GM23248 (cell line): ENCODE measurements at places on chromosomes 12 and 14.
A peak's percentile ranks its signal among the peaks of the same experiment; 100 is the strongest.

- DNase-seq: no peak
Measured at GRCh38 chr12:118760623-118761022, 220.7 kb upstream of the SRRM4 start.

DNA sequence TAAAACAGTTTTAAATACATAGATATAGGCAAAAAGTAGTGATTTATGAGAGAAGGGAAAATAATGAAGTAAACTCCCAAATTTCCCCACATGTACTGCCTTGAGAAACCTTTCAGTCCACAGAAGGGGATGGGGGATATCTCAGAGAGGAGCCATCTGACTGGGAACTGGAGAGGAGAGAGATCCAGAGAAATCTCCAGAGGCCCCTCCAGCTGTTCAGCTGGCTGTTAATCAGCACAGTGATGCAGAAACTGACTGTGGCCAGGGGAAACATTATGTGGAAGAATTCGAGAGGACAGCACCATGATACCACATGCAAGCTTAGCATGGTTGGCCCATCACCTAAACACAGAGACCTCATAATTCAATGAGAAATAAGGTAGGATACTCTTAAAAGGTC is 1165.9 kb upstream of the TMEM132C start:
- no peak for DNase-seq

DNA sequence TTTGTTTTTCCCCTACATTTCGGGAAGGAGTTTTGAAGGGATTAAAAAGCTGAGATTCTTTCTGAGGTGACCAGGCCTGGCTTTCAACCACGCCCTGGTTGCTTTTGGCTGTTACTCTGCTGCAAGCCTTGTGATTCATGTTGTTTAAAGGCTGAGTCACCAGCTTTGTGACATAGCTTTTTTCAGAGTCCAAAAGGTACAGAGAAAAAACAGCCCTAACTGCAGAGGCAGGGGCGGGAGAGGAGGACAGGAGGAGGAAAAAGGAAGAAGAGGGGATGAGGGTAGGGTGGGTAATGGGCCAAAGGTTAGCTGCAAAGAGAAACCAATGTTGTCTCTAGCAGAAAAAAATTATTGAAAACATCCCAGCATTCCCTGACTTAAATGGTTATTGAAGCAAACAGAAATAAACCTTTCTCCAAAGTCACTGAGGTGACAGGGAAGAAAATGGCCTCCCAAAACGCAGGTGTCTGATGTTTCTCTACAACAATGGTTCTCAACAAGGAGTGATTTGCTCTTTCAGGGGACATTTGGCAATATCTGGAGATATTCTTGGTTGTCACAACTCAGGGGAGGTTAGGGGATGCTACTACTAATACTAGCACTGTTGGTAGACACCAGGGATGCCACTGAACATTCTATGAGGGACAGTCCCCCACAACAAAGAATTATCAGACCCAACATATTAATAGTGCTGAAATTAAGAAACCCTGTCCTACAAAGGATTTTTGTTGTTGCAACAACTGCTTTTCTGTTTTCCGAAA is 2.1 kb upstream of the UBC start:
- peak; percentile 99 for DNase-seq

GRCh38 chr12:77372026-77372425 is 306.7 kb upstream of the E2F7 start:
- peak; percentile 8 for DNase-seq

- DNase-seq: no peak
Measured at GRCh38 chr12:117080661-117081144, 18.5 kb downstream of the TESC start.

- no peak for DNase-seq
Measured at GRCh38 chr14:53622447-53622846, 334.2 kb downstream of the BMP4 start.

GRCh38 chr14:68328509-68328908 is 464.4 kb downstream of the ZFP36L1 start:
- DNase-seq: no peak

GRCh38 chr14:73591690-73592449 is at the start of gene ACOT4:
Gene ACOT4, plus strand, starts transcription at chr14:73591873. Its CDS starts 87 bp downstream, at chr14:73591960.
- DNase-seq: peak; percentile 46

DNA sequence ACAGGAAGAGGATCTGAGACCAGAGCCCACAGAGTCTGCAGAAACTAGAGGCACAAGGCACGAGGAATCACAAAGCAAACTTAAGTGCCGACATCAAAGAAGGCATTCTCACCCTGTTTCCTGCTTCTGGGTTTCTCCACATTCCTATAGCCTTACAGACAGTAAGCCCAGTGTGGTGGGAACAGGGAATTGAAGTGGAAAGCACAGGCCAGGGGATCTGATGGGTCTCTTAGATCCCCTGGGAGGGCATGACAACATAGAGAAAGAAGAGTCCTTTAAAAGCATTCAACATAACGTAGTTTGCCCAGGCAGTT is 75.6 kb upstream of the FRMD6 start:
- DNase-seq: peak; percentile 68

GRCh38 chr12:26097046-26097878 is 27.6 kb downstream of the BHLHE41 start:
- DNase-seq: peak; percentile 88

GRCh38 chr12:34333337-34333736 is 311.0 kb downstream of the ALG10 start:
- DNase-seq: no peak
